CD4-positive, alpha-beta T cell treated with Interleukin-4 for 4 hours (primary cell): ENCODE measurements at places on chromosomes 11 and 22.

DNA sequence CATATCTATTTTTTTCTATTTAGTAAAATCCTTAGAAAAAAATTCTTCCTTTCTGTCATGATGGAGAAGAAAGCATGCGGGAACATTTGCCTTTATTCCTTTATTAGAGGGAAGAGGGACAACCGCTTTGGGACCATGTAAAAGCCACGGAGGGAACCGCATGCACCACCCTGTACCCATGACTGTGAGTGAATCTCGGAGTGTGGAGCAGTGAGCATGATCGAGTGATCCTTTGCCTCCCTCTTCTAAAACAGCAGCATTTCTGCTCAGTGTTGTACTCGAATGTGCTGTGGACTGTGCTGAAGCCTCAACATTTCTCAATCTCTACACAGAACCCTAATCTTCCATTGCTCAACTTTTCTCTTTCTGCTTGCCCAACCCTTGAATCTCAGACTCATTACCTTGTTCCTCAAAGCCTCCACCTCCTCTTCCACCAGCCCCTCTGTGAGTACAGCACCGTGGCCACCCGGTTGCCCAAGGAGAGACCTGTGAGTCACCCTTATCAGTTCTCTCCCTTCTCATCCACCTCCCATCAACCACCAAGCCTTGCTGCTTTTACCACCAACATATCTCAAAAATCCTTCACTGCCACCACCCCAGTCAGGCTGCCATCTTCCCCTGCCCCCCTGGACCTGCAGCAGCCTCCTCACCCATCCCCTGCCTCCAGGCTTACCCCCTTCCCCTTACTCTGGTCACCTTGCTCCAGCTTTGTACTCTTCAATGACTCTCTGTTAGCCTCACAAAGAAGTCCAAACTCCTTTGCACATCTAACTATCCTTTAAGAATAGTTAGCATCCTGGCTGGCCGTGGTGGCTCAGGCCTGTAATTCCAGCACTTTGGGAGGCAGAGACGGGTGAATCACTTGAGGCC is 103.1 kb downstream of the NAT10 start:
- DNase-seq, result no peak

DNA sequence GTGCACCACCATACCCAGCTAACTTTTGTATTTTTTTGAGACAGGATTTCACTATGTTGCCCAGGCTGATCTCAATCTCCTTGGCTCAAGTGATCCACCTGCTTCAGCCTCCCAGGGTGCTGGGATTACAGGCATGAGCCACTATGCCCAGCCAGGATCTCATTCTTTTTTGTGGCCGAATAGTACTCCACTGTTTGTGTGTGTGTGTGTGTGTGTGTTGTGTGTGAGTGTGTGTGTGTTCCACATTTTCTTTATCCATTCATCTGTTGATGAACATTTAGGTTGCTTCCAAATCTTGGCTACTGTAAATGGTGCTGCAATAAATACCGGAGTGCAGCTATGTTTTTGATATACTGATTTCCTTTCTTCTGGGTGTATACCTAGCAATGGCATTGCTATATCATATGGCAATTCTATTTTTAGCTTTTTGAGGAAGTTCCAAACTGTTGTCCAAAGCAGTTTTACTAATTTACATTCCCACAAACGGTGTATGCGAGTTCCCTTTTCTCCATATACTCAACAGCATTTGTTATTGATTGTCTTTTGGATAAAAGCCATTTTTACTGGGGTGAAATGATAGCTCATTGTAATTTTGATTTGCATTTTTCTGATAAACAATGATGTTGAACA is 105.4 kb downstream of the TTC28 start:
- no peak for DNase-seq

- DNase-seq, result no peak
Measured at GRCh38 chr11:98701541-98701940, 319.2 kb upstream of the CNTN5 start.

GRCh38 chr11:119377112-119377901 is 4.2 kb downstream of the USP2 start:
- no peak for DNase-seq

DNA sequence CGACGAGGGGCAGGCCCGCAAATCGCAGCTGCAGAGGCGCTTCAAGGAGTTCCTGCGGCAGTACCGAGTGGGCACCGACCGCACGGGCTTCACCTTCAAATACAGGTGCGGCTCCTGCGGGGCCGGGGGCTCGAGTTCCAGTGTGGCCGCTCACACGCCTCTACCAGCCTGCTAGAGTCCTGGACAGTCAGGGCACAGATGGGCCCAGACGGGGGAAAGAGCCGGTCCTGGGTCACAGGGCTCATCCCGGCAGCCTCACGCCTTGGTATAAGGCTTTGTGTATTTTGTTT is 506 bp downstream of the MCM5 start:
- no peak for DNase-seq

- DNase-seq, result no peak
Measured at GRCh38 chr11:25733777-25734176, 598.2 kb upstream of the ANO3 start.

GRCh38 chr22:29641042-29641699 is 37.7 kb downstream of the NF2 start:
- DNase-seq, result no peak

- no peak for DNase-seq
Measured at GRCh38 chr11:118843565-118843964, 40.1 kb upstream of the CXCR5 start.

GRCh38 chr22:24758164-24758799 is 16.2 kb downstream of the PIWIL3 start:
- peak; percentile 54 for DNase-seq

DNA sequence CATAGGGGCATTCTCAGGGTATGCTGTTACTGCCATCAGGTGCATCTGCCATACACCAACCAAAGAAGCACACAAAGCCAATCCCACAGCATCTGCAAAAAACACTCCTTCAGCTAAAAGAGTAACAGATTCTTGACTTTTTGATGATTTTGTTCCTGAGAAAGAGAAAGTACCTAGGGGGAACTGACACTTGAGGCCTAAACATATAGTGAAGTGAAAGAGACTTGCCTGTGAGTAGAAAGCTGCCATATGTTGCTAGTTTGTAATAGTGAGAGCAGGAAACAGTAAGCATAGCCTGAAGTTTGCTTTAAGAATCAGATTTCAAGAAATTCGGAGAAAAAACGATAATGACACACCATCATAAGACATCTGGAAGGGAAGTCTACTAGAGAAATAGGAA is 97.9 kb upstream of the CTSC start:
- no peak for DNase-seq

DNA sequence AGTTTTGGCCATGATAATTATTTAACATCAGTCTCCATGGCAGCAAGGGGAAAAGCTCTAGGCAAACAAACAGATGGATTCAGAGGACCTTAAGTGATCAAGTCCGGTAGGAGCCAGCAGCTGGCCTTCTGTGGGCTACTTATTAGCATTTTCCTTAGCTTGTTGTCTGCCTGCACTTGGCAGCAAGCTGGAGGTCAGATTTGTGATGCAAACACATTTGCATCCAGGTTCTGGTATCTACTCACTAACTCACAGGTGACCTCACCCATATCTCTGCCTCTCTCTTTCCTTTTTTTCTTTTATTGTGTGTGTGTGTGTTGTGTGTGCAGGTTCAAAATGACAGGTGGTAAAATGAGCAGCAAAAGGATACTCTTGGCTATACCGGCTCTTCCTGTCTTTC is 32.3 kb downstream of the ARHGAP42 start:
- no peak for DNase-seq

GRCh38 chr11:80638296-80638695 is 1197.5 kb upstream of the TENM4 start:
- no peak for DNase-seq

DNA sequence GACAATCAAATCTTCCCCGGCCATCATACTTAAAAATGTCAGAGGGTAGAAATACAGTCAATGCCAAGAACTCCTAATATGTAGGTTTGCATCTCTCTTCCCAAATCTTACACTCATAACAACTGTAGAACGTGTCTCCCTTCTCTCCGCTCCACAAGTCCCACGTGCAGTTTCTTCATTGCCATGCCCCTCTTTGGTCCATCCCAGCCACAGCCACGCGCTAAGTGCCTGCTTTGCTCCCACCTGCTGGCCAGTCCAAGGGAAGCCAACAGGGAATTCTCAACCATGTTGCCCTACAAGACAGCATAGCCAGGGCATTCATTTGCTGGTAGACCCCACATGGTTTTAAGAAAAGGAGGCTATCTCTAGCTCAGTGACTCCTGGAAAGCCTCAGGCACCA is 420.6 kb upstream of the ISX start:
- no peak for DNase-seq

GRCh38 chr22:46564084-46564714 is 26.8 kb upstream of the CELSR1 start:
- no peak for DNase-seq

GRCh38 chr11:113556036-113556435 is 80.8 kb upstream of the DRD2 start:
- DNase-seq, result no peak

- no peak for DNase-seq
Measured at GRCh38 chr11:126109941-126110731, 47.5 kb upstream of the CDON start.

GRCh38 chr11:73141309-73142127 is 600 bp downstream of the FCHSD2 start:
- DNase-seq, result peak; percentile 52

DNA sequence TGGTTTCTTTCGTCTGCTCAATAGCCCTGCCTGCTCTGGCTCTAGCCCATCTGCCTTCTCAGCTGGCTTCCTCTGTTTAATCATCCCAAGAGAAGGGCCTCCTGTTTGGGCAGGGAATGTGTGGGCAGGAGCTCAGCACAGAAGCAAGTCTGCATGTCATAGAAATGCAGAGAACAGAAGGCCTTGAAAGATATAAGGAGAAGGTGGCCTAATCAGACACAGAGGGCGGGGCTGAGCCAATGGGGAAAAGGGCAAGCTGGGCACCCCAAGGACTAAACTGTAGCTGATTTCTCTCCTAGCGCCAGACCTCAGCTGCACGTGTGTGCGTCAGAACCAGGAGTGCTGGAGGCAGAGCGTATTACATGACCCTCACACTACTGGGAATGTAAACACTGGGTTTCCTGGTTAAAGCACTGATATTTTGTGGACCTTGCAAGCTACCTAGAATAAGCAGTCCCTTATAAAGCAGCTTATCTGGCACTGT is 7.6 kb upstream of the CCKBR start:
- no peak for DNase-seq

GRCh38 chr22:49257551-49257961 is 570.1 kb downstream of the BRD1 start:
- DNase-seq, result no peak

DNA sequence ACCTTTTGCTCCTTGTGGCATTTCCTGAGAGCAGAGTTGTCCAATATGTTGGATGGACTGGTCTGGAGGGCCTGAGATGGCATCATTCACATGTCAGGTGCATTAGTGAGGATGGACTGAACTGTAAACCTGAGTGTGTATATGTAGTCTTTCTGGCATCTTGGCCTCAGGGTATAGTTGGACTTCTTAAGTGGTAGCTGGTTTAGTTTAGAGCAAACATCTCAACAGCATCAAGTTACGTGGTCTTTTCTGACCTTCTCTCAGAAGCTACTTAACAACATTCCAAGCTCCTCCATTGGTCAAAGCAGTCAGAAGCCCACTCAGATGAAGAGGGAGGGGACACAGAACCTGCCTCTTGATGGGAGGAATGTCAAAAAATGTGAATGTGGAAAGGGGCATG is 829.9 kb downstream of the METTL15 start:
- no peak for DNase-seq

DNA sequence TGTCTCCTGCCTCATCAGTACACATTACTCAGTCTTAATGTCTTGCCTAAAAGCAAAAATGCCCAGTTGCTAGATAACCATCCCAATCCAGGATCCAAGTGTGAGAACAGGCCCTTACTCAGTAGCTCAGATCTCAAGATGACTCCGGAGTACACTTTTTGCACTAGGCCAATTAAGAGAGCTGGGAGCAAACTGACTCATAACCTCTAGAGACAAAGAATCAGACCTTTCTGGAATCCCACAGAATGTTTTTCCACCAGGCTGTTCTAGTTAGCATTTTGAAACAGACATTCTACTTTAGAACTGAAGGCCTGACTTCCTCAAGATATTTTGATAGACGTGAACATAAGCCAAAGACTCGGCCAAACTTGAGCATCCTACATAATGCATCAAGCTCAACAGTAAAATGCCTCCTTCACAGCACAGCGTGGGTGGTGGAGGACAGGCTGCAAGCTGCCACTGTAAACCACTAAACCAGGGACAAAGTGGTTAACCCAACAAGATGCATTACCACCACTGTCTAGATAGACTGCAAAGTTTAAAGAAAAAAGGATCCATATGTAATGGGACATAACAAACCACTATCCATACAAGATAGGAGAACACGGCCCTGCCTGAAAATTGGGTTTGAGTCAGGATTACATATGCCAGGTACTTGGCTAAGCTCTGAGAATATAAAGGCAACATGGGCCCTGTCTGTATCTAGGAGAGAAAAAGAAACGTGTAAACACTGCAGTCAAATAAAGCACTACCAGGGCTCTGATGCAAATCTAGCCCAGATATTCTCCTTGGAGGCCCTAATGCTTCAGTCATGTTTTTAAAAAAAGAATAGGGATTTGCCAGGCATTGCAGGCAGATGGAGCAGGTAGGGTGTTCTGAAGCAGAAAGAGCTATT is 48.3 kb downstream of the MYH9 start:
- DNase-seq, result no peak

GRCh38 chr11:19838994-19839768 is 126.5 kb downstream of the NAV2 start:
- DNase-seq, result no peak

DNA sequence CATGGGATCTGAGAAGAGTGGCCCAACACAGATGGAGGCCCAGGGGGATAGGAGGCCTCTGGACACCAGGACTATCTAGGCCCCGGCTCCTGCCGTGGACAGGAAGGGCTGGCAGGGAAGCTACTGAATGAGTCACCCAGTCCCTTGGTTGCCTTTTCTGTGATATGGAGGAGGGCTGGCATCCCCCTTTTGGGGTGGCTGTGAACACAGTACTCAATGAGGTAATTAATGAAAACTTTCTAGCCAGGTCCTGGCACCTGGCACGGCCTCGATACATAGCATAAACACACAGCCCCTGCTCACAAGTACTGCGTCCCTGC is 163.2 kb downstream of the CHST1 start:
- no peak for DNase-seq

DNA sequence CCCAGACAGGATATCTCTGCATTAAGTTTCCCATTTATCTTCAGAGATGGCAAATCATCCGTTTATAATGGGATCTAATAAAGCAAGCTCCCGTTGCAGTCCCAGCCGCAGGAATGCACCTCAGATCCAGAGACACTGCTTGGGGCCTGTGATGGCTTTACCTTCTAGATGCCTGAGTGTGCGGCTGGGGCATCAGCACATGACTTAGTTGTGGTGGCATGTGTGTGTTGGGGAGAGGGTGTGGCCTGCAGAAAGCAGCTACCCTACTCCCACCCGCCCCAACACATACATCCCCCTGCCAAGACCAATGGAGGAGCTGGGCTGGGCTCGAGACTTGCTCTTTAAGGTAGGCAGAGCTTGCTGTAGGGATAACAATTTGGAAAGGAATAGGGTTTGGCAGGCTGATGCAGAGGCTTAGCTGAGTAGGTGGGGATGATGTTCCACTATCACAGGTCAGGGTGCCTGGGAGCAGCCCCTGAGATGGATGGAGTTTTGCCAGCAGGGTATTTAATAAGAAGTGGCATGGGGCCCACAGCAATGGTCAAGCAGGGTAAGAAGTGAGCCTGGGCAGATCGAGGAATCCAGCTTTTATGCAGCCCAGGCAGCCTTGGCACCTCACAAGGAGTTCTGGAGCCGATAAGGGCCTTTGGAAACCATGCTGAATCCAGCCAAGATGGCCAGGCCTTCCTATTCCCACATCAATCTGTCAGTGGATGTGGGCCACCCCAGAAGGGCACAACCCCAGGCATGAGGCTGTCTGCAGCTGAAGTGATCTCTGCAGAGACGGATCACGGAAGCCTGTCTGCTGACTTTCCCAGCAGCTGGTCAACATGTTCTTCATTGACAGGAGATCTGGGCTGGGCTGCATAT is 601.3 kb downstream of the BUD13 start:
- no peak for DNase-seq
